ENCODE measurements at places on chromosomes 3 and 15. TPM values are rescaled to one million over a fixed set of nuclear protein-coding genes. Genes with fewer than 3 reads are reported as not detected.

GRCh38 chr3:38555926-38556325, 59.8 kb downstream of the EXOG start:
- no peak for DNase-seq

Gene NKTR
- polyA plus RNA-seq, result 40.2 TPM

GRCh38 chr3:81643721-81644120, 117.7 kb downstream of the GBE1 start:
- DNase-seq, result no peak

DNA sequence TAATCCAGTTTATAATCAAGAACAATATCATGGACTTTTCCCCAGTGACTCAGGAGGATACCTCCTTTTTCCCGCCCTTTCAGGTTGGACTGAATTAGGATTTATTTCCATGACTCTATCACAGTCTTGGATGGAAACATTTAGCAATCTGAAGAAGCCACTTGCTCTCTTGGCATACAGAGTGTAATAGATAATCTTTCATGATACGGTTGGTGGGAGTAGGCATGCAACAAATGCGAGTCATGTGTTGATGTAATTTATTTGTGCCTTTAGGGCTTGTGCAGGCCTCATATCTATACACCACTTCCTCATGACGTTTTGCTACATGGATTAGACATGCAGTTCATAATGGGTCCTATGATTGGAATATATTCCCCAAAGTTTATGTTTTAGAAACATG, 54.2 kb upstream of the MCTP2 start:
- DNase-seq, result peak; percentile 6

- no peak for DNase-seq
Measured at GRCh38 chr3:121660356-121661171, at the start of gene HCLS1. TSS of gene HCLS1 (minus strand) at chr3:121660903. CDS start at chr3:121658347, 2,556 bp downstream.

Gene FETUB
- not detected for polyA plus RNA-seq

GRCh38 chr15:60701261-60702019, 222.5 kb upstream of the ICE2 start:
- no peak for DNase-seq

Gene IGSF11
- polyA plus RNA-seq, result 0.05 TPM

- DNase-seq, result no peak
Measured at GRCh38 chr15:99632521-99632920, 66.7 kb downstream of the MEF2A start.

- peak; percentile 36 for DNase-seq
Measured at GRCh38 chr15:28191832-28192231, 92.7 kb upstream of the OCA2 start.

Gene ZNF80
- polyA plus RNA-seq, result not detected

- no peak for DNase-seq
Measured at GRCh38 chr15:33152502-33153109, 41.9 kb downstream of the FMN1 start.

Gene SLC25A20
- 30.0 TPM for polyA plus RNA-seq

- peak; percentile 2 for DNase-seq
Measured at GRCh38 chr15:79811406-79812405, 85.1 kb downstream of the MTHFS start.

DNA sequence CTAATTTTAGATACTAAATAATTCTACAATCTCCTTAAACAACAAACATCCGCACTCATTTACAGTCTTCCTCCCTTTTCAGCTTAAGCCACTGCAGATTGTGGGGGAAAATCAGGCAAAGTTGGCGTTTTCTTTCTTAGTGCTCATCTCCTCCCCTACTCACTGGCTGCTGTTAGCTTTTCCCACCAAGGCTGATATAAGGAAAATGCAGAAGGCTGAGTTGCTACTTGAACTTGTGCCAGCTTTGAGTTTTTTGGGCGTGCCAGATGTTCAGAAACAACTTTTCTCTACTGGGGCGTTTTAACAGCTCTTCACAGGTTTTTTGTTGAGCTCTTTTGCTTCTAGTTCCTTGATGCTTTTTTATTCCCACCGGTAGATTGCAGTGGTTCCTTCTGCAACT, 222.0 kb downstream of the PYDC2 start:
- DNase-seq, result no peak

DNA sequence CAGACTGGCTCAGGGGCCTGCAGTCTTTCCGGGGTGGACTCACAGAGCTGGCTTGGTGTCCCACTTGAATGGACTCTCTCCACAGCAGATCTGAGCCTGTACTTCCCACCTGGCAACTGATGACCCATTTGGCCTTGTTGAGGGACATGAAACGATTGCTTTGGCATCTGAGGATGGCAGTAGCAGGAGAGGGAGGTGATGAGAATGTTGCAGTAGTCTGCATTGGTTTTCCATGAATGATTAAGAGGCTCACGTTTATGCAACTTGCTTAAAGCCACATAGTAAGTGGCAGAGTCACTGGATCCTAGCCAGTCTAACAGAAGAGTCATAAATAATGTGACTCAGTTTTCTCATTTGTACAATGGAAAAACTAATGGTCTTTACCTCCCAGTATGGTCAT, 21.9 kb downstream of the IL20RB start:
- DNase-seq, result no peak

DNA sequence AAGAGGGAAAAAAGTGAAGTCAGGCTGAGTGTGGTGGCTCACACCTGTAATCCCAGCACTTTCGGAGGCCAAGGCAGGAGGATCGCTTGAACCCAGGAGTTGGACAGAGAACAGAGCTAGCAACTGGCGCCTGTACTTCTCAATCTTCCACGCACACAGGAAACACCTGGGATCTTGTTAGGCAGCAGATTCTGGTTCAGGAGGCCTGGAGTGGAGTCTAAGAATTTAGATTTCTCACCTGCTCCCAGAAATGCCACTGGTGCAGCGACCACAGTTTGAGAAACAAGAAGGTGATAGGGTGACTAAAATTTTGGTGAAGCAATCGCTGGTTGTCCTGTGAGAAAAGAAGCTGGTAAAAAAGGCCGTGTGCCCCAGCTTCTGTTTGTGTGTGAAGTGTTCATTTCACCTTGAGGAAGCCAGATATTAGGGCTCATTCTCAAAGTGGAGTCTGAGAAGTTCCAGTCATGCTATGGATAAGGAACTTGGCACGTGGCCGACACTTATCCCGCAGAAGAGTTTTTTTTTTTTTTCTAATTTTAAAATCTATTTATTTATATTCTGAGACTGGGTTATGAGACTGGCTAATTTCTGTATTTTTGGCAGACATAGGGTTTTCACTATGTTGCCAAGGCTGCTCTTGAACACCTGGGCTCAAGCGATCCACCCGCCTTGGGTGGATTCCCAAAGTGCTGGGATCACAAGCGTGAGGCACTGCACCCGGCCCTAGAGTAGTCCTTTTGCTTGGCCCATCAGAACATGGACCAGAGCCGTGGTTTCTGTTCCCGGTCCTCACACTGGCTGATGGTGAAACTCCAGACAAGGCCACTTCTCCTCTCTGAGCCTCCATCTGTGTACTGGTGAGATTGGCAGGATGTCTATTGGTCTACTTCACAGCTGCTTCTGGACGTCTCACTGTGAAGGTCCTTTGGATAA, 324.6 kb upstream of the PROK2 start:
- DNase-seq, result no peak

Gene STRA6
- polyA plus RNA-seq, result 0.12 TPM

- DNase-seq, result no peak
Measured at GRCh38 chr3:134892761-134893160, 97.7 kb downstream of the EPHB1 start.

DNA sequence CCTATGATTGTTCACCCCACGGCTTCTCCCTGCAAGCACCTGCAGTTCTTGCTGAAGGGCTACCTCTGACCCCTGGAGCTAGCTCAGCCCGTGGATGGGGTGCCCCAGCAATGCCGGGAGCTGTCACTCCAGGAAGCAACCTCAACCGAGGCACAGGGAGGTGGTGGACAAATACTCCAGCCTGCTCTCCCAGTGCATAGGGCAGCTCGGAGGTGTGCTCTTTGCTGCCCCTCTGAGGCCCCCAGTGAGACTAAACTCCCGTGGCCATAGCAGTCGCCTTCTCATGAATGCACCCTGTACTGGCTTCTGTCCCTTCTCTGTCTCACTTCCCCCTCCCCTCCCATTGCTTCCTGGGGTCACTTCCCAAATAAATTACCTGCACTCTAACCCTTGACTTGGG, 48.5 kb downstream of the LINGO1 start:
- DNase-seq, result no peak

Gene SOX14
- polyA plus RNA-seq, result not detected

- no peak for DNase-seq
Measured at GRCh38 chr3:108976058-108976457, 22.4 kb upstream of the GUCA1C start.

Gene OR5K2
- not detected for polyA plus RNA-seq

DNA sequence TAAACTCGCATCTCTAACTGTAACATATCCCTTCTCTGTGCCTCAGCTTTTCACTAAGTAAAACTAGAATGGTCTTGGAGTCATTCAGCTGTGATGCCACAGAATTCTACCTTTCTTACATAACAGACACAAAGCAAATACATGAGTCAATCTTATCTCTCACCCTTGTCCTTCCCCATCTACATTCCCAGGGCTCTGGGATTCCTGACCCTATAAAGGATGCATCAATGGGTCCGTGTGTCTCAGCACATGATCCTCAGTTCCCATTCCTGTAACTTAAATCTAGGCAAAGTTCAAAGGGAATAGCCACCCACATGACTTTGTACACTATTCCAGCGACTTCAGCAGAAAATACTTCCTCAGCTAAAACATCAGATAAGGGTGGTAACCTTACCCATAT, 11.8 kb upstream of the ARL8B start:
- DNase-seq, result no peak

- DNase-seq, result no peak
Measured at GRCh38 chr3:48588230-48588629, 6.9 kb downstream of the COL7A1 start.

- no peak for DNase-seq
Measured at GRCh38 chr3:132283916-132284405, 33.2 kb upstream of the ACP3 start.

DNA sequence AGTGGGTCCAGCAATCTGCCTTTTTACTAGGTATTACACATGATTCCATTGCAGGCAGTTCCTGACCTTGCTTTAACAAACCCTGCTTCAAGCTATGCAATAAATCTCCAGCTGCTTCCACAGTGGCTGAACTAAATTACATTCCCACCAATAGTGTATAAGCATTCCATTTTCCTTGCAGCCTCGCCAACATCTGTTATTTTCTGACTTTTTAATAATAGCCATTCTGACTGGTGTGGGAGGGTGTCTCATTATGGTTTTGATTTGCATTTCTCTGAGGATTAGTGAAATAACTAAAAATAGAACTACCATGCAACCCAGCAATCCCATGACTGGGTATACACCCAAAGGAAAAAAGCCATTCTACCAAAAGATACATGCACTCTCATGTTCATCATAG, 36.4 kb upstream of the DNAJC13 start:
- DNase-seq, result no peak

Gene CEP70
- 14.6 TPM for polyA plus RNA-seq

- DNase-seq, result no peak
Measured at GRCh38 chr3:16884084-16884747, 539 bp upstream of the PLCL2 start.

Gene ST8SIA2
- polyA plus RNA-seq, result 0.33 TPM

DNA sequence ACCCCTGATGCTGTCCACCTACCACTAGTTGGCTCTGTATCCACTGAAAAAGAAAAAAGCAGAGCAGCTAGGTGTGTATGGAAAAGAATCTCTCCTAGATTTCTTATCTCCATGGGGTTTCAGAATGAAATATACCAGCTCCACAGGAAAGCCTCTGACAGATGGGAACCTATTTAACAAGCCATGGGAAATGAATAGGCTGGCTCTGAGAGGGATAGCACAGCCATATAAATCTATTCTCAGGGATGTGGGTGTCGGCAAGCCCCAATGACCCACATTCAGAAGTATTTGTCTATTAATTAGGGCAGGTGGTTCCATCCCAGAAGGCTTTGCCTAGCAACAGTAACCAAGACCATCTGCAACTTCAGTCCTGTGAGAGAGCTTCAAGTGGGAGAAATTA, 694.1 kb downstream of the AGBL1 start:
- no peak for DNase-seq

GRCh38 chr3:105688821-105689220, 180.0 kb downstream of the CBLB start:
- no peak for DNase-seq

- DNase-seq, result no peak
Measured at GRCh38 chr3:149738876-149739275, 13.4 kb downstream of the COMMD2 start.

GRCh38 chr3:115830764-115831395, 207.6 kb downstream of the GAP43 start:
- DNase-seq, result no peak

DNA sequence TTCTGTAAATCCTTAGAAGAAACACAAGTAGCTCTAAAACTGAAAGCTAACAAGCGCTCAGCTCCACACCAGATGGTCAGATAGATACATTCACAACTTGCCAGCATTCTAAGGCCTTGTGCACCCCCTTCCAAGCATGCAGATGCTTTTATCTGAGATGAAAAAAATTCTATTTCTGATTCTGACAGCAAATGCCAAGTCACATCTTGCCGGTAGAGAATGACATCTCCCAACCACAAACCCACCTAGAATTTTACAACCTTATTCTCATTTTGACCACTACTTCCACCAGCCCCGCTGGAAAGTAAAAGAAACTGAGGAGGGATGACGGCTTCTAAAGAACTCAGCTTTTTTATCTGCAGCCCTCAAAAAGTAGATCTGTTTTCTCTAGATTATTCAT, 57.7 kb downstream of the SUMF1 start:
- DNase-seq, result no peak

- no peak for DNase-seq
Measured at GRCh38 chr3:19866751-19867347, 67.2 kb downstream of the EFHB start.

Gene OSTN
- polyA plus RNA-seq, result not detected

Gene CEMIP
- polyA plus RNA-seq, result 221 TPM

Gene GREM1
- 2,326 TPM for polyA plus RNA-seq

Gene CDV3
- polyA plus RNA-seq, result 164 TPM

DNA sequence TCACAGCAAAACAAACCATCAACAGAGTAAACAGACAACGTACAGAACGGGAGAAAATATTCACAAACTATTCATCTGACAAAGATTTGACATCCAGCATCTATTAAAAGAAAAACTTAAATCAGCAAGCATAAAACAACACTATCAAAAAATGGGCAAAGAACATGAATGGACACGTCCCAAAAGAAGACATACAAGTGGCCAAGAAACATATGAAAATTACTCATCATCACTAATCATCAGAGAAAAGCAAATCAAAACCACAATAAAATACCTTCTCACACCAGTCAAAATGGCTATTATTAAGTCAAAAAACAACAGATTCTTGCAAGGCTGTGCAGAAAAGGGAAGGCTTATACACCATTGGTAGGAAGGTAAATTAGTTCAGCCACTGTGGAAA, 13.7 kb upstream of the SERPINI2 start:
- DNase-seq, result no peak

- DNase-seq, result no peak
Measured at GRCh38 chr3:100311011-100311410, 23.5 kb upstream of the NIT2 start.

DNA sequence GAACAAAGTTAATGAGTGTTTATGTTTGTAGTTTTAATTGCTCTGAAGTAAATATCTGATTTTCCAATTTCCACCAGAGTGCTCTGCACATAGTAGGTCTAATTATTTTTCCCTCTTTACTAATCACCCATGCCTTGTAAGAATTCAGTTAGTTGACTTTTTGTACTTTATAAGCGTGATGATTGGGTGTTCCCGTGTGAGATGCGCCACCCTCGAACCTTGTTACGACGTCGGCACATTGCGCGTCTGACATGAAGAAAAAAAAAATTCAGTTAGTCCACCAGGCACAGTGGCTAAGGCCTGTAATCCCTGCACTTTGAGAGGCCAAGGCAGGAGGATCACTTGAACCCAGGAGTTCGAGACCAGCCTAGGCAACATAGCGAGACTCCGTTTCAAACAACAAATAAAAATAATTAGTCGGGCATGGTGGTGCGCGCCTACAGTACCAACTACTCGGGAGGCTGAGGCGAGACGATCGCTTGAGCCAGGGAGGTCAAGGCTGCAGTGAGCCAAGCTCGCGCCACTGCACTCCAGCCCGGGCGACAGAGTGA, 507 bp upstream of the VHL start:
- DNase-seq, result no peak

Data from AG04450 (cell line).